ENCODE measurements at places on chromosomes 1 and 21.

DNA sequence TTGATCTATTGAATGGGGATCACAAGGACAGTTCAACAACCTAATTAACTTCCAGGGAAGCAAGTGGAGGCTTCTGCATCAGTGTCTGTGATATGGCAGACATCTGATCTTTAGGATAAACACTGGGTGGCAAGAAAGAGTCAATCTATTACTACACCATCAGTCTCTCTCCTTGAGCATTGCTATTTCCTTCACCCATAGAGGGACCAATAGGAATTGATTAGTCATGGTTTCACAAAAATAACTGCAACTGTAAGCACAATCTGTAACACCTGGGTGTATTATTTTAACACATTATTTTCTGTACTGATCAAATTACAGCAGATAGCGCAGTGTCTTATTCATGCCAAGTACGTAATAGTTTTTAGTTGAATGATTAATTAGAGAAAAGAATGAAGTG, 50.3 kb downstream of the USP24 start:
- DNase-seq = no peak

DNA sequence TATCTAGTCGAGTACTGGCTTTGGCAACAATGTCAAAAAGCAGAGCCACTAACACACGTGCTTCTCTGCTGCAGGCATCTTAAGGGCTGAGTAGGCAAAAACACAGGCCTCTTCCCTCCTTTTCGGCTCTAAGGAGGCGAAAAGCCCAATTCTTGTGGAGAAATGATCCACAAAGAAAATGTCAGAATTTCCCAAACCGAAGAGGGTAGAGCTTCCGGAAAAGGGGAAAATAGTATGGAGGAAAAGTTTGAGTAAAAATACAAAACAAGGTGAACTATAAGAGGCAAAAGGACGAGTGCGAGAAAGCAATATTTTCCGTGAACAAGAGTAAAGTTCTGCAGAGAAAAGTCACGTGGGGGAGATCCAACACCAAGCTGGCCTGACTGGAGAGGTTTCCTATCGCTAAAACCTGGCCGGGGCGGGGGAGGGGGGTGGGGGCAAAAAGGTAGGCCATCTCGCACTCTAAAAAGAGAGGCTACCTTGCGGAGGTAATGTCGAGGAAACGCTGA, 551 bp downstream of the ZRANB2 start:
- DNase-seq = peak; percentile 49

DNA sequence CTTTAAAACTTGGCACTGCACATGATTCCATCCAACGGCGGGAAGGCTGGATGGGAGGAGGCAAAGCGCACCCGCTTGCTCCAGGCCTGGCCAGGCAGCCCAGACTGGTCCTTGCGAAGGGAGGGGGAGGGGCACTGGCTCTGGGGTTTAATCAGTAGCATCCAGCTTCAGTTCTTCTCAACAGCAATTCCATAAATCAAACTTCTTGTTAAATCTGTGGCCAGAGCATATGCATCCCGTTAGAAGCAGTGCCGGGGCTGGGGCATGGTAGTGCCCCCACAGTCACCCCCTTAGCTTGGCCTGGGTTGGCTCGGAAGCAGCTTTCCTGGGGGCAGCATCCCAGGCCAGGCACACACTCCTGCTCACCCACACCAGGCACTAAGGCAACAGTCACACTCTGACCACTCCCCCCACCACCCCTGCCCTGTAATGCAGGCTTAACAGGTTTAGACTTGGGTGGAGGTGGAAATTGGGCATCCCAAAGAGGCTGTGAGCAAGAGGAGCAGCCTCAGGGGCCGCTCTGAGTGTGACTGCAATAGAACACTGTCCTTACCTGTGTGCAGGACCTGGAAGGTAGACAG, 94.1 kb upstream of the CASZ1 start:
- peak; percentile 81 for DNase-seq

- DNase-seq = peak; percentile 36
Measured at GRCh38 chr1:103106426-103107341, 1.6 kb downstream of the COL11A1 start.

DNA sequence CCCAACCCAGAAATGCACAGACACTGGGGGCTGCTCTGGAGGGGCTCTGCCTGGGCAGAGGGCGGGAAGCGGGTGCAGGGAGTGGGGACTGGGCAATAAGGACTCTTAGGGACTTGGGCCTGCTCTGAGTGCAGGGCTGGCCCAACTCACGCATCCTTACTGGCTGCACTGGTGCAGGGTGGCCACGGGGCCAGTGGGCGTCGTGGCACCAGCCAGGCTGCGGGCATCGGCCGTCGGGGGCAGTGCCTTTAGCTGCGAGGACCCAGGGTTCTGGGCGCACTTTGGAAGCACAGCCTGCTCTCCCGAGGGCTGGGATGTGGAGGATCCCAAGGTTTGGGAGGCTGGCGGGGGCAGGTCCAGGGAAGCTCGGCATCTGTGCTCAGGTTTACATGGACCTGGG, 27.1 kb upstream of the TTLL10 start:
- DNase-seq = no peak

- peak; percentile 33 for DNase-seq
Measured at GRCh38 chr21:15063081-15063813, 1.6 kb downstream of the NRIP1 start.

GRCh38 chr1:17616731-17617279, 77.3 kb downstream of the ARHGEF10L start:
- no peak for DNase-seq

- DNase-seq = no peak
Measured at GRCh38 chr1:61120998-61121397, 38.6 kb downstream of the NFIA start.

DNA sequence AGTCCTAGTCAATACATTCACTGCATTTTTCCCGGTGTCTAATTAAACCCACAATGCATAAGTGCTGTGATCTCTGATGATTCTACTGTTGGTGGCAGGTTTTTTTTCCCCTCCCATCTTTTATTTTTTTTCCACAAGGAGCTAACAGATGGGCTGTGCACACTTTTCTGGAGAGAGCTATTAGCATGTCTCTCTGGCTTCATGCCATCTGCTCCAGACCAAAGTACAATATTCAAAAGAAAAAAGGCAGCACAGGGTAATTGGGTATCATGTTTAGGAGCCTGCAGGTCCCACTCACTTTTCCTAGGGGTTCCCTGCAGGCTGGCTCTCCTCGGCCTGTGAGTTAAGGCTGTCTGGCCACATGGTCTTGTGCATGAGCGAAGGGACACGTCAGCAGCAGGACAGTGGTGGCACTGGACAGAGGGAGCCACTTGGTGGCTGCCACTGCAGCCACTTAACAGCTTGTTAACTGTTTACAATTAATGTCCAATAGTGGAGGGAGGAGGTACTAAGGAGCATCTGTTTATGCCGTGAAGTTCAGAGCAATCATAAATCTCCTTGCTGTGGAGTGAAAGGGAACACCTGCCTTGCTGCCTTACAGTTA, 53.5 kb upstream of the C8B start:
- no peak for DNase-seq

DNA sequence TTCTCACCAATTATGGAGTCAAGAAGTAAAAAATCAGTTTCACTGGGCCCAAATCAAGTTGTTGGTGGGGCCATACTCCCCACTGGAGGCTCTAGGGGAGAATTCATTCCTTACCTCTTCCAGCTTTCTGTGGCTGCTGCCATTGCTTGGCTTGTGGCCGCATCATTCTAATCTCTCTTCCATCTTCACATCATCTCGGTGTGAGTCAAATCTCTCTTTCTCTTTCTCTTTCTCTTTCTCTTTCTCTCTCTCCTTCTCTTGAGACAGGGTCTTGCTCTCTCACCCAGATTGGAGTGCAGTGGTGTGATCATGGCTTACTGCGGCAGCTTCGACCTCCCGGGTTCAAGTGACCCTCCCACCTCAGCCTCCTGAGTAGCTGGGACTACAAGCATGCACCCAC, 28.1 kb downstream of the FAM89A start:
- DNase-seq = no peak

DNA sequence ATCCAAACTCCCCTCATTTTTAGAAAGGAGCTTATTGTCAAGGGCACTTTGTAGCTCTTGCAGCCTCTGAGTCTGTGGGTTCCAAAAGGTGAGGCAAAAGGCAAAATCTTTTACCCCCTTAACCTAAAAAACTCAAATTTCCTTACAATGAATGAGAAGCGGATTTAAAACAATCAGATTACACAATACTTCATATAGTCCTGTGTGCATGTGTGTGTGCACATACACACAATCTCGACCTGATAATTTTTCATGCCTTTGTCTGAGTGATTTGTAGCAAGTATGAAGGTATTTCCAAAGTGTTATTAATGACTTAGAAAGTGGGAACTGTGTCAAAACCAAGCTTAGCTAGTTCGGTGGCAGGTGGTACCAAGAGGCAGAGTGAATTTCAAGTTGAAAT, 42.9 kb downstream of the GRIK1 start:
- DNase-seq = no peak

DNA sequence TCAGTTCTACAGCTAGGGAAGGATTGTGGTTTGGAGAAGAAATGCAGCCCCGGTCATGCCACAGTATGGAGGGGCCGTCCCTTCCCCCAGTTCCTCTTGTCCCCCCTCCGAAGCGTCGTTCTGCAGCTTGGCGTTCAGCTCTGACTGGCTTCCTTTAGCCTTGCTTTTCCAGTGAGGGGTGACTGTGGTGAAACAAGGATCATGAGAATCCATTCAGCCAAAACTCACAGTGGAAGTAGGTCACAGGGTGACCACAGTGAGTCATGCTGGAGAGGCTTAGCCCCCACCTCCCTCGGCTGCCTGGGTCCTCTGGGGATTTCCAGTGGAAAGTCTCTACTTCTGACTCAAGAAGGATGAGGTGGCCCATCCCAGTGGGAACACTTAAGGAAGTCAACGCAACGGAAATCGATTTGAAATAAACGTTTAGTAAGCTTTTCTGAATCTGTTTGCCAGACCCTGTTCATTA, 37.3 kb upstream of the COL6A2 start:
- no peak for DNase-seq

DNA sequence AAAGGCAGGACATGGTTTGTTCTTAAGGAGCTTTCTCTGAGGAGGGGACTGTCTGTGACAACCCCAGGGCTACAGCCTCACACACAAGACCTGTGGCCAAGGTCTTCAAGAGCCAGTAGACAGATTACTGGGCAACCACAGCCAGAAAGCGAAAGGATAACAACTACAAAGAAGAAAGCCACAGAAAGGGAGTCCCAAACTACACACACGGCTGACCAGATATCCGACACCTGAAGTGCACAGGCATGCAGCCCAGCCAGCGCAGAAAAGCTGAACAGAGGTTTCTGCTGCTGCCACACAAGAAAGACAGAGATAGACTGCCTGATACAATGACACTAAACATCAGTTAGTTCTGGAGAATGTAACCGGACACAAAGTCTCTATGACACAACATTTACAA, 21.4 kb upstream of the NADK start:
- DNase-seq = no peak

GRCh38 chr1:203026666-203027663, 674 bp downstream of the PPFIA4 start:
- DNase-seq = no peak

DNA sequence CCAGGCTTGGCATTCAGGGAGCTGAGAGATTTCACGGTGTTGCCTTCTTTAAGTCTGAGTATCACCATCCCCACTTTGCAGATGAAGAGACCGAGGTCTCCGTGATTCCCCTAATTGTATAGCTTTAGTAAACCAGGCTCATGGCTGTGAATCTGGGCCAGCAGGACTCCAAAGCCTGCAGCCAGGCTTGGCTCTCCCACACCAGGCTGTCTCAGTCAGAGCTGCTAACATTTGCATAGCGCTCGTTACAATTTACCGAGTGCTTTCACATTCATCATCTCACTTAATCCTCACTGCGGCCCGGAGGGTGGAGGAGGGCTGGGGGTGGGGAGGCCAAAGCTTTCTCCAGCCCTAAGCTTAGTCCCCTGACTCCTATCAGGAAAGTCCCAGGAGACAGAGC, 11.7 kb downstream of the C1orf94 start:
- no peak for DNase-seq

GRCh38 chr1:8294170-8294697, 23.7 kb upstream of the SLC45A1 start:
- DNase-seq = no peak

GRCh38 chr1:211843018-211843417, 12.5 kb upstream of the LPGAT1 start:
- no peak for DNase-seq

GRCh38 chr1:114669562-114670082, at the start of gene DENND2C:
Gene DENND2C (minus strand): TSS chr1:114670049. CDS start chr1:114625984, 44,065 bp downstream.
- no peak for DNase-seq

GRCh38 chr1:53339736-53340635, 12.1 kb upstream of the LRP8 start:
- no peak for DNase-seq

- no peak for DNase-seq
Measured at GRCh38 chr1:192978195-192978710, 80.9 kb downstream of the UCHL5 start.

GRCh38 chr1:155463865-155464650, 98.5 kb downstream of the ASH1L start:
- no peak for DNase-seq

DNA sequence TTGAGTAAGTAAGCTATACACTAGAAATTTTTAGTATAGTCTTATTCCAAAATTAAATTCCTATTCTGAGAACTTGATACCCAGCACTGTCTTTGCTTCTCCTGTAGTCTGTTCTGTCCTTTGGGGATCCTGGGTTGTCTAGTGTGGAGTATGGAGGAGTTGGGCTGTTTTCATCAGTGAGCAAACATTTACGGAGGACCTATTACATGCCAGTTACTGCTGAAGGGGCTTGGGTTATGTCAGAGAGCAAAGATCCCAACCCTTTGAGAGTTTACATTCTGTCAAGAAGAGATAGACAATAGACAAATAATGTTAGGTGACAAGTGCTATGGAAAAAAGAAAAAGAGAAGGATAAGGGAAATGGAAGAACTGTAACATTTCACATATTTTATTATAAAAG, 9.0 kb downstream of the TRAPPC10 start:
- DNase-seq = no peak

GRCh38 chr1:44662683-44663030, 11.6 kb downstream of the TMEM53 start:
- DNase-seq = no peak

DNA sequence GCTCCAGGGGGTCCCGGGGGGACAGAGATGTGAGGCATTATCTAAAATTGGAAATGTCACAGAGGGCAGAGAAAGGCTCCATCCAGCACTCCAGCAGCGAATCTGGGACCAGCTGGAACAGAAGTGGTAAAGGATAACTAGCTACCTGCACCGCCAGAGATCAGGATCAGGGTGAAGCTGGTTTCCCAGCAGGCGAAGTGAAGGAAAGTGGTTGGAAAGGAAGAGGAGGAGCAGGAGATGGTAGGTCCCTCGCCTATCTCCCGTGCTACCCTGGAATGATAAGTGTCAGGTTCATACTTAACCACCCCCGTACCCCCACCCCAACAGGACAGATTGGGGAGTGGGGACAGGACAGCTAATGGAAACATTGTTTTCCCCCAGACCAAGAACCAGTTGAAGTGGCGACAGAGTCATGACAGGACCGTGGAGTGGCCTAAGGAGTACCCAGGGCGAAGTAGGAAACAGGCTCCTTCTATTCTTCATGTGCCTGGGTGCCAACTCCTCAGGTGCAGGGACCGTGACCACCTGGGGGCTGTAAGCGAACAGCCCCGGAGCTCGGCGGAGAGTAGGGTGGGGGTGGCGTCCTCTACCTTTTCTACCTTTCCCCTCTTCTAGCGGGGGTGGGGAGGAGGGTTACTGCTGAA, 717 bp downstream of the B4GALT3 start:
- peak; percentile 17 for DNase-seq

GRCh38 chr1:173954179-173954578, 37.1 kb upstream of the SERPINC1 start:
- no peak for DNase-seq

GRCh38 chr1:112251766-112252506, 144.1 kb upstream of the CTTNBP2NL start:
- DNase-seq = peak; percentile 86

Data from RWPE1 (cell line).